ENCODE measurements at places on chromosomes 16 and 17.

DNA sequence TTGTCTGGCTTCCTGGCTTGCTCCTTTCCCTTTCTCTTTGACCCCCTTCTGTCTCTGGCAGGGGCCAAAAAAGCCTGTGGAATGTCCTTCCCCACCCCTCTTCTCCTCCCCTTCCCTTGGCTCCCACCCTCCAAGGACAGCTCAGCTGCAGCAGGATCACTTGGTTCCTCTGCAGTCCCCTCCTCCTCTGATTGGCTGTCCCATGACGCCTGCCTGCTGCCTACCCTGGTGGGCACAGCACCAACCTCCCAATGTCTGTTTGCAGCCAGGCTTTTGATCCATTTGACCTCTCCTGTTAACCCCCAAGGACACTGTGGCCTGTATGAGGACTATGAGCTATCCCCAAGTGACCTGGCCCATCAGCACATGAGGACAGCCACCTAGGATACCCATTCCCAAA is 14.8 kb upstream of the MTMR4 start:
- peak; percentile 19 for DNase-seq

GRCh38 chr16:22098405-22099255 is 6.3 kb downstream of the VWA3A start:
- peak; percentile 55 for DNase-seq

DNA sequence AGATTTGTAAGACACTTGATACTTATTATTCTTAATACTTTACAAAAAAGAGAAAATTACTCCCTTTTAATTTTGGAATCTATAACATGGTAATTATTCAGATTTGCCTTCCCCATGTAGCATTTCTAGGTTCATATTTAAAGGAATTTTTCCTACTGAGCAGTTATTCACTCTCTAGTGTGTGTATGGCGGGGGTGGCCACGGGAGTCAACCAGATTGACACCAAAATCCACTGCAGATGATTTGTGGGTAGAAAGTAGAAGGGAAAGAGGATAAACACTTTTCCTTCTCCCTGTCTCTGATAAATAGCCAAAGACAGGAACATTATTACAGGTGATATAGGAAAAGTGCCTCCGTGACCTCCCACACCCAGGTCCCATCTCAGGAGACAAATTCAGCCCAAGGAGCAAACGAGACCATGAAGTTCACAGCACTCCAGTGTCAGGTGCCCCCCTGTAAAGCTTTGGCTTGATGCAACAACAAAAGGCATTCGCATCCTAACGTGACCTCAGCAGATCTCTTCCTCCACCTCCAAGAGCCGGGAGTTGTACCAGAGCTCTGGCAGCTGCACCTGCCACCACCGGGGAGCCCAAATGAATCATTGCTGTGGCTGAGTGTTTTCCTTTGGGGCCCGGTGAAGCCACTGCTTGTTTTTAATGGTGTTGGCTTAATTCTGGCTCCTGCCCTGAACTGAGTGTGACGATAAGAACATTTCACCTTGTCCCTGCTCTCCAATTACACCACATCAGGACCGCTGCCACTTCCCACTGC is 92.7 kb upstream of the NOL11 start:
- DNase-seq = no peak

- DNase-seq = no peak
These were observed 22.6 kb downstream of the SLC25A10 start for GRCh38 chr17:81734405-81735263.

DNA sequence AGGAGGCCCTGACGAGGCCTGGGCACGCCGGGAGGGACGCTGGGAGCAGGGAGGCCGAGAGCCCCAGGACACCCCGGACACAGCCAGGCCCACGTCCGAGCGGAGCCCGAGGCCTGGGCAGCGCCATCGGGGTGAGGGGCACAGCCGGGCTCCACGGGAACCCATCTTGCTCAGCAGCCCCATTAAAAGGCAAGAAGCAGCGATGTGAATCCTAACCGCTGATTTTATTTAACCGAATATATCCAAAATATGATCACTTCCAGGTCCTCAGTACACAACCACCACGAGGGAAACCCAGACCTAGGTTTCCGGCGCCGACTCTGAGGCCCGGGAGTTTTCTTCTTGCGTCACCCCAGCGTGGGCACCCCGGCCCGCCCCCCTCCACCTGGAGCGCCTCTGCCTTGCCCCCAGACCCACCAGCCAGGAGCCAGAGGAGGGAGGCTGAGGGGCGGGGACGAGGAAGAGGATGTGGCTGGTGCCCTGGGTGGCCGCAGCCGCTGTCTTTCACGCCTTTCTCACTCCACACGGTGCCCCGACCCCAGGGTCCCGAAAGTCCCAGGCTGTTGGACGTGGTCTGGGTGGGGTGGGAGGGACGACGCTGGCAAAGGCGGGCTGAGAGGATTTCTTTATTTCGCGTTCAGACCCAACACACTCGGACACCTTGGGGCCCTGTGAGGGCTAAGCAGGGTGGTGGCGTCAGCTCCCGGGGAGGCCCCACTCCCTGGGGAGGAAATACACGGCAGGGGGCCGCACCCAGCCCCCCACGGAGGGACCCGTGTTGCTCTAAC is 568 bp upstream of the CCDC154 start:
- no peak for DNase-seq

- DNase-seq = no peak
These were observed 234.6 kb downstream of the TMEM114 start for GRCh38 chr16:8355675-8356074.

- no peak for DNase-seq
These were observed 95.5 kb downstream of the GNAO1 start for GRCh38 chr16:56286809-56287208.

GRCh38 chr17:36885771-36886377 is 51.4 kb upstream of the LHX1 start:
- DNase-seq = no peak

- DNase-seq = no peak
These were observed 38.0 kb downstream of the CACNG3 start for GRCh38 chr16:24294131-24294530.

DNA sequence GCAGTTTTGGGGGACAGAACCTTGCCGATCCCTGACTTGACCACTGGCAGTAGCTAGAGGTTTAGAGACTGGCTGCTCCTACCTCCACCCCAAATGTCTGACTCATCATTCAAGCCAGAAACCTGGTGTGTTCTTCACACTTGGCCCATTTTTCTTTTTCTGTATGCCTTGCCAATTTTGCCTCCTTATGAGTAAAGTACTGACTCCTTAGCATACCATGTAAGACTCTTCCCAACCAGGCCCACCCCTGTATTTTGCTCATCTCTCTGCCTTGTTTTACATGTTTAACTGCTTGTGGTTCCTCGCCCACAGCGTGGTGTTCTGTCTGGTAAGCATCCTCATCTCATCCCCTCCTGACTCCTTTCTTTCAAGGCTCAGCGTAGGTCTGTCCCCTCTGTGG is 37.9 kb downstream of the NUP88 start:
- DNase-seq = no peak

DNA sequence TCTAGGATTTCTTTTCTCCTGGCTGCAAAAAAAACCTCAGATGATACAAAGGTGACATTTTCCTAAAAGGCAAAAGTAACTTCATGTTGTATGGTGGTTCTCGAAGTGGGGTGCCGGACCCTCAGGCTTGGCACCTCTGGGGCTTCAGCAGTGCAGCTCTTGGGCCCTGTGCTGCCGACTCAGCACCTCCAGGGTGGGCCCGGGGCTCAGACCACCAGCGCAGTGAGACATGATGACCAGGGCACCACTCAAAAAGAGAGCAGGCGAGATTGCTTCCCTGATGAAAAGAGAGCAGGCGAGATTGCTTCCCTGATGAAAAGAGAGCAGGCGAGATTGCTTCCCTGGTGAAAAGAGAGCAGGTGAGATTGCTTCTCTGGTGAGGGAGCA is 98.7 kb upstream of the ZNF750 start:
- DNase-seq = no peak

DNA sequence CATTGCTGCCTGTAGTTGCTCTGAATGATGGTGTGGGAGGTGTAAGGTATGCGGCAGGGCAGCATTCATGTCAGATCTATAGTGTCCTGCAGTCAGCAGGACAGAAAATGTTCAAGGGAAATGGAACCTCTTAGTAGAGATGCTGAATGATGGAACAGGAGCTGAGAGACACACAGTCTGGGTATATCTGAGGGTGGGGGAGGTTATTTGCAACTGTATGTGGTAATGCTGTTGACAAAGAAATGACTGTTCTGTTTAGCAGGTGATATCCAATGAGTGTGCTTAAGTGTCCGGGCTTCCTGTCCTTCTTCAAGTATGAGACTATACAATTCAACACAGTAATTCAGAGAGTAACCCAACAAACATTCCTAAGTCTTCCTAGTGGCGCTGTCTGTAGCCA is 46.6 kb downstream of the STH start:
- no peak for DNase-seq

- DNase-seq = peak; percentile 90
These were observed 643.5 kb downstream of the CDH11 start for GRCh38 chr16:64478252-64478906.

DNA sequence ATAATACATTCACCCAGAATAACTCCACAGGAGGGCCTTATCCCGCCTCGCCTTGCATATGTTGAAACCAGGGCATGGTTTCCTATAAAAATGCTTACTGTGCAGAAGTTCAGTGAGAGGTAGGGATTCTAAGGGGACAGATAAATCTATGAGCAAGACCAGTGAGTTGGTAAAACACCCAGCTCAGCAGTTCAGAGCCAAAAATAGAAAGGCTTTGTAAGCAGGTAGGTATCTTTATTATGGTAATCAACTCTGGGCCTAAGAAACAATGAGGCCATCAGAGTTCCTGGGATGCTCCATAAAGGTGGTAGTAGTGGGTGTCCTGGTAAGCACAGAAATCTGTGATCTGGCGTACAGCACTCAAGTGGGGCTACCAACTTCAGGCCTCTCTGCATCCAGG is 549.4 kb upstream of the CDH5 start:
- DNase-seq = no peak

DNA sequence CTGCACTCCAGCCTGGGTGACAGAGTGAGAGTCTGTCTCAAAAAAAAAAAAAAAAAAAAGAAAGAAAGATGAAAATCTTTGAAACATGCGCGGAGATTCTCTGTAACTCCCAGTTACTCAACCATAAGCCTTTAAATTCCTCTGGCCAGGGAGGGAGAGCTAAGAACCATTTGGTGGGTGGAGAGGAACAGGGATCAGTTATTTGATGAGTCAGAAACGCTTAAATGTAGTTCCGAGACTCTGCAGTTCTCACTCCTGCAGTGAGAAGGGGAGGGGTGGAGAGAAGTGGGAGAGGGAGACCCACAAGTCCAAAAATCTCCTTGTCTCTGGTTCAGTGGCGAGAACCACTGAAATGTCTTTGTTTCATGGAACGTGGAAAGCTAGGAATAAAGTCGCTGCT is 266.7 kb downstream of the SOX9 start:
- no peak for DNase-seq

DNA sequence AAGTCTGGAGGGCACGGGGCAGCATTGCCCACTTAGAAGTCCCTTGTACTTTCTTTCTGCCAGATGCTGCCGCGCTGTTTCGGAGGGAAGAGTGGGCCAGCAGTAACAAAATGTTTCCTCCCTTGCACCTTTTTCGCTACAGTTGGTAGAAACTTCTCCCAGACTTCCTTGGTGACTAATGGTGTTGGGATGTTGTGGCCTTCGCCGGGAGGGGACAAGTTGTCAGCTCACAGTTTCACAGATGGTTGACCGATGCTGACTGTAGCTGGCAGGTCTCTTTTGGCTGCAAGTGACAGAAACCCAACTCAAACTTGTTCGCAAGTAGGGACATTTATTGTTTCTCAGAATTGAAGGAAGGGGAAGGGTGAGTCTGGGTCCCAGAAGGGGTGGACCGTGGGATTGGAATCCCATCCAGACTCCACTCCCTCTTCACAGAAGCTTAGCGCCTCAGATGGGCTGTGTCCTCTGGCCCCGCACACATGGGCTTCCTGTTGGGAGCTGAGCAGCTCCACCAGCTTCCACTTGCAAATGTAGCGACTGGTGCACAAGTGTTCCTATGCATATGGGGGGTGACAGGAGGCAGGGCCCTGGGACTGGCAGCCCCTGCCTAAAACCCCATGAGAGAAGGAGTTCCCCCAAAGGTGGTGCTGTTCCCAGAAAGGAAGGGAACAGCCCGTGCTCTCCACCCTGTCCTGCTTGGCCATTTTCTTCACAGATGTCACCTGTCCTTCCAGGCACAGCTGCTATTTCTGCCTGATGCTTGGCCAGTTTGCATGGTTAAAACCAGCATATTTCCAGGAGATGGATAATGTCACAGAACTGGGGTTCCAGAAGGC is 30.9 kb upstream of the RPRML start:
- no peak for DNase-seq

DNA sequence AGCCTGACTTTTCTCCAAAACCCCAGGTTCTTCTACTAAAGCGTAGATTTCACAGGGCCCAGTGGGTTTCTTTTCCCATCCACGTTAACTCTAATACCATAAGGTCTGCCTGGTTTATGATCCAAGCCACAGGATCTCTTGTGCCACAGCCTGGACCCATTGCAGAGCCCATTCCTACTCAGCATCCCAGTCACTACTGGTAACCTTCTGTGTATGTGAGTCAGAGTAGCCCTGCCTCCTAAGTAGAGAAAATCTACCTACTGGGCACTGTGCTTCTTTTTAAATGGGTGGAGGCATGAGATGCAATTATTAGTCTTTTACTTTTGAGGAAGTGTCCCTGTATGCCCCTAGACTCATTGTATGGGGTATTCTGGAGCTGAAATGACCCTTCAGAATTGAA is 13.5 kb downstream of the CCL11 start:
- DNase-seq = no peak

DNA sequence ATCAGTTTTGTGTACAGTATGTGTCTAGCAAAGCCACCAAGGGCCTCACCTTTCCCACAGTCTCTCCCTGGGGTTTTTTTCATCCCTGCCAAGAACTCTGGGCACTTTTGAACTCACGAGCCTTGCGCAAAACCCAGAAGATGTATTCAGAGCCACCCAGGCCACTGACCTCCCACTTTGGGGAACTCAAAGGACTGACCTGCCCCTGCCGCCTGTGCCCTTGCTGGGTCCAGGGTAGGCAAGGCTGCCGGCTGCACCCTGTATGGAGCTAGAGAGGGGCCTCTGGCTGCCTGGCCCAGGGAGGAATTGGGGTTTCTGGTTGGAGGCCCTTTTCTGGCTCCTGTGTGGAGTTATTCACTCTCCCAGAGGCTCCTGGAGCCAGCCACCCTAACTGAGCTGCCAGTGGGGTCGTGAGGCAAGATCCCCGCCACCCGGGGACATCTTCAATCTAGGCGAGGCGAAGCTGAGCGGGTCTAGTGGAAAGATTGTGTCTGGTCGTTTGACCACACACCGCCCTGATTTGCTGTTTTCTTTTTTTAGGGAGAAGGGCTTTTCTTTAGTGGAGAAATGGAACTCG is 1.9 kb downstream of the CDK5R1 start:
- no peak for DNase-seq

- no peak for DNase-seq
These were observed at the start of gene COL1A1 for GRCh38 chr17:50201276-50201854. Gene COL1A1, minus strand, starts transcription at chr17:50201631. Its CDS starts 118 bp downstream, at chr17:50201513.

GRCh38 chr17:73182616-73183310 is 10.1 kb upstream of the COG1 start:
- DNase-seq = no peak

- DNase-seq = no peak
These were observed 1387.9 kb downstream of the CDH8 start for GRCh38 chr16:60648290-60648689.

- no peak for DNase-seq
These were observed 364.3 kb upstream of the TOM1L1 start for GRCh38 chr17:54536306-54536705.

GRCh38 chr16:3576211-3576610 is 992 bp downstream of the NLRC3 start:
- no peak for DNase-seq

GRCh38 chr17:78101112-78101511 is 27.4 kb downstream of the TMC6 start:
- DNase-seq = no peak

- no peak for DNase-seq
These were observed 8.0 kb upstream of the CPPED1 start for GRCh38 chr16:12811441-12812383.

- no peak for DNase-seq
These were observed 31.0 kb upstream of the KCNJ2 start for GRCh38 chr17:70138291-70138865.
